ENCODE measurements at places on chromosomes 5 and 9.

DNA sequence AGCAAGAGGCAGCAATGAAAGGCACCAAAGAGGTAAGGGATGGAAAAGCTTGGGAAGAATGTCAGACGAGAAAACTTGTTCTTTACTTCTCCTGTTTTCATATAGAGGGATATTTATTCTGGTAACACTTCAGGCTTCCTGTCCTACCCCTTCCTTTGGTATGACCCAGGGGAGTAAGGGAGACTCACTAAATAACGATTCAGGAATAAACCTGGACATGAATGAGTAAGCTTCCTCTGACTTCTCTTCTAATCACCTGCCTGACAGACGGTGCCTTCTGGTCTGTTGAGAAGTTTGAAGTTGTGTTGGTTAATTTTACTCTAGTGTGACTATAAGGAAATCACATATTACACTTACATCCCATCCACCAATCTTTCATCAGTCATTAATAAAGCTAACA is 461.2 kb downstream of the CDH12 start:
- DNase-seq = no peak

DNA sequence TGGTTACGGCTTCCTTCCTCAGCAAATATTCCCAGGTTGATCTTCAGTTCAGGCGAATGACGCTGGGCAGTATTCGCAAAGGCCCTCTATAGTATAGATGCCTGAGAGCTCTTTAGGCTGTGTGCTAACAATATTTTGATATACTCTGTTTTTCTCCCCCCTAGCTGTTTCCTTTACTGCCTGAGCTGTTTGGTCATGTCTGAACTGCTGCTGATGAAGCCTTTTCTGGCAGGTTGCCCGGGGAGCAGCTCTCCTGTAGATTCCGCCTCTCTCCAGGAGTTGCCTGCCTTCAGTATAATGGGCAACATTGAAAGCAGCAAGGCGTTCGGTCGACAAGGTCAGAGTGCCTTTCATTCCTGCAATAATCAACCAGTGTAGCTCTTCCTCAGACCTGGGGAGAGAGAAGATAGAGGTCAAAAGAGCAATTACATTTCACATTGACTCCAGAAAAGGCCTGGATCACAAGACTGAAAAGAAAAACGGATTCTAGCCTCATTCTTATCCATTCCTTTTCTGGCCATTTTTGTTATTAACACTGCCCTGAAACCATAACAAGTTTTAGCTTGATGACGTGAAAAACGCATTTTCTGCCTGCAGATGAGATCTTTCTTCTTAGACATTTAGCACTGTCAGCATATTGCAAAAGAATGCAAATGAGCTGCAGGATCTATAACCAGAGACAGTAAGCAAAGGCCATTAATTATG is 60.1 kb upstream of the ZNF608 start:
- DNase-seq = no peak

GRCh38 chr9:38339087-38339486 is 53.4 kb upstream of the ALDH1B1 start:
- no peak for DNase-seq

GRCh38 chr9:93127395-93127911 is 6.6 kb downstream of the NINJ1 start:
- no peak for DNase-seq

- DNase-seq = no peak
Measured at GRCh38 chr5:17258431-17258830, 41.0 kb downstream of the BASP1 start.

- no peak for DNase-seq
Measured at GRCh38 chr9:113179839-113180238, 29.0 kb downstream of the SLC31A2 start.

- DNase-seq = no peak
Measured at GRCh38 chr9:35271637-35272036, 109.8 kb downstream of the UNC13B start.

- DNase-seq = no peak
Measured at GRCh38 chr5:175606409-175606808, 51.5 kb upstream of the HRH2 start.

DNA sequence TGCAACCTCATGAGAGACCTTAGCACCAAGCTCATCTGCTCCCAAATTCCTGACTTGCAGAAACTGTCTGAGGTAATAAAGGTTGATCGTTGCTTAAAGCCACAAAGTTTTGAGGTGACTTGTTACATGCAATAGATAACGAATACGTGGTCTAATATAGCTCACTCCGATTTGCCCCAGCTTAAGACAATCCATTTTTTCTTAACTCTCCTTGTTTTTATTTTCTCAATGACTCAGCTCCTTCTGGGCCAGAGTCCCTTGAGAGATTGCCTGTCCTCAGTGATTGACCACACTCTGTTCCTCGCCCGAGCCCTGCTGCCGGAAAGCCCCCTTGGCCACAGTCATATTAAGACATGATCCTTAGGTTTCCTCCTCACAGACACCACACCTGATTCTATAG is 63.7 kb upstream of the FANCC start:
- no peak for DNase-seq

DNA sequence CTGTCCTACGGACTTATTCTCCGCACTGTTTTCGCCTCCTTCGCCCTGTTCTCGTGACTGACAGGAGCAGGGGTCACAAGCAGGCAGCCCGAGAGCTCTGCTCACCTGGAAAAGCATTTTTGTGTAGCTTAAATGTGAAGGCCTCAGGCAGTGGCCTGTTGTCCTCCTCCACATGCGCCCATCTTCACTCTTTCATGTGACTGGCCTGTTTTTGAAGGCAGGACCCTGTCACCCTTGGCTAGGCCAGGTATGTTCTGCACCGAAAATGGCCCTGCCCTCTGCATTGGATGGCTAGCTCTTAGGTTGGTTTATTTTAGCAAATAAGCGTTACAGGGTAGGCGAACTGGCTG is 614 bp upstream of the CPLANE1 start:
- DNase-seq = no peak

DNA sequence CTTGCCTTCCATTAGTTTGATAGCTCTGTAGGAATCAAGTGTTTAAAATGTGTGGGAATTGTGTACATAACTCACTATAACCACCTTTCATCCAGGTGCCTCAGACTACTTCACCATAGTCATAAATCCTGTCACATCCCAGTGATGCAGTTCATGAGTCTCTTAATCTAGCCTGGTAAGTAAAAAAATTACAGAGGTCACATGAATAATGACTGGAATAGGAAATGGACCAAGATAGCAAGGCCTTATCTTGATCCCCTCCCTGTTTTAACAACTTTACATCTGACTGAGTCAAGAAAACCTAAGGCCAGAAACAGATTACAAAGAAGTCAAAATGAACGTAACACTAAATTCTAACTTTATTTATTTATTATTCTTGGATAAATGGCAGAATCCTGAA is 1.5 kb upstream of the RNF145 start:
- no peak for DNase-seq

DNA sequence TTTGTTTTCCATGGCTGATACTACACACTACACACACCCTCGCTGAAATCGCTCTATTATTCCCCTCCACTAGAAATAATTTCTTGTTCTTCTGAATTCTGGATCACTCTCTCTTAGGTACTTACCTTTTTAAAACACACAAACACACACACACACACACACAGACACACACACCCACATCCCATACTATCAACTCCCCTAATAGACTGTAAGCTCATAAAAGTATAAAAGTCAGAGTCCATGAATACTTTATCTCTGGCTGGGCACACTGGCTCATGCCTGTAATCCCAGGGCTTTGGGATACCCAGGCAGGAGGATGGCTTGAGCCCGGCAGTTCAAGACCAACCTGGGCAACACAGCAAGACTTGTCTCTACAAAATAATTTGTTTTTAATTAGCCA is 11.1 kb downstream of the STRBP start:
- DNase-seq = no peak

DNA sequence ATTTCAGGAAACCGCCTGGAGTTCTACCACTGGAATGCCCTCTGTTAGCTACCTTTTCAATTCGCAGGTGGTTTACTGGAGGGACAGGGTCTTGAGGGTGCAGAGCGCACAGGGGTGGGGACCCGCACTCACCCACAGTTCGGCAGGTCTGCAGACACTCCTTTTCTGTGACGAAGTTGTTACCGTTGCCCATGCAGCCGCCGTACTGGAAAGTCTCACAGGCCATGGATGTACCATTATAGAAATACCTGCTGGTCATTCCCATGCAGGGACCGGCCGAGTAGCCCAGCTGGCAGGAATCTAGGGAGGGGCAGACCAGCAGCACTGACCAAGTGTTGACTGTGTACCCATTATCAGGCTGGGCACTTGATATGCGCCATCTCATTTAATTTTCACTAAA is 16.8 kb downstream of the AMBP start:
- no peak for DNase-seq

DNA sequence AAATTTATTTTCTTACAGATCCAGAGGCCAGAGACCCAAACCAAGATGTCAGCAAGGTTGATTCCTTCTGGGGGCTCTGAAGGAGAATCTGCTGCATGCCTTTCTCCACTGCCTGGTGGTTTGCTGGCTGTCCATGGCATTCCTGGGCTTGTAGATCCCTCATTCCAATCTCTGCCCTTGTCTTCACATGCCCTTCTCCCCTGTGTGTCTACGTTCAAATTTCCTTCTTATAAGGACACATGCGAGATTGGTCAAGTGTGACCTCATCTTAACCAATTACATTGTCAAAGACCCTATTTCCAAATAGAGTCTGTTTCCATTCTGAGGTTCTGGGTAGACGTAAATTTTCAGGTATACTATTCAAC is 84.5 kb upstream of the RAI14 start:
- no peak for DNase-seq

DNA sequence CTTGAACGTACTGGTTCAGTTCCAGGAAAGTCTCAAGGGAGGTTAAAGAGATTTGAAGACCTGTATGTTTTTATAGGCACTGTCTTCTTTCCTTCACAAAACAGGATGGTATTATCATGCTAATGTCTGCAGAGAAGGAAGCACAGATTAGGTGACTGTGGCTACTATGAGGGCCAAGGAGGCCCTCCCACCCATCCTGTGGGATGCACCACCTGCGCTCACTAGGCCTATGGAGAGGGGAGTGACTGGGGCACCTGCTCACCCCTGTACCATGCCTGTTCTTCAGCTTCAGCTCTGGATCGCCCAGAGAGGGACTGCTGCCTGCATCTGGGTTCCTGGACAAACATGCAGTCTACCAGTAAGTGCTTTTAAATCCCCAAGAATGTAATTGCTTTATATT is 469.4 kb downstream of the CCDC171 start:
- no peak for DNase-seq

DNA sequence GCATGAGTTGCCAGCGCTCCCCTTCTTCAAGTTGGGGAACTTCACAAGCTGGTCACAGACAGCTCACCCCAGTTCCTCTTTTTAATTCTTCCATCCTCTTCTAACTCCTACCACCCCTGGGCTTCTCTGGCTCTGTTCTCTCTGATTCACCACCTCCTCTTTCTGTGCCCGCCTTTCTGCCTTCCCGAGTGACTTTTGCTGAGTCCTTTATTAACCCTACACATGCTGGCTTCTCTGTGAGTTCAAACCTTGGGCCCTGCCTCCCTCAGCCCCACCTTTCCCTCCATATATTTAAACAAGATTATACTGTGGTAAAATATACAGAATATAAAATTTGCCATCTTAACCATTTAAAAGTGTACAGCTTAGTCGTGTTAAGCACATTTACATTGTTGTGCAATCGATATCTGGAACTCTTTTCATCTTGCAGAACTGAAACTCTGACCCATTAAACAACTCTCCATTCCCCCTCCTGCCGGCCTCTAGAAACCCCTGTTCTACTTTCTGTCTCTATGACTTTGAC is 32.0 kb downstream of the SLC46A2 start:
- no peak for DNase-seq

GRCh38 chr5:59040024-59040803 is 457.3 kb downstream of the RAB3C start:
- DNase-seq = no peak

DNA sequence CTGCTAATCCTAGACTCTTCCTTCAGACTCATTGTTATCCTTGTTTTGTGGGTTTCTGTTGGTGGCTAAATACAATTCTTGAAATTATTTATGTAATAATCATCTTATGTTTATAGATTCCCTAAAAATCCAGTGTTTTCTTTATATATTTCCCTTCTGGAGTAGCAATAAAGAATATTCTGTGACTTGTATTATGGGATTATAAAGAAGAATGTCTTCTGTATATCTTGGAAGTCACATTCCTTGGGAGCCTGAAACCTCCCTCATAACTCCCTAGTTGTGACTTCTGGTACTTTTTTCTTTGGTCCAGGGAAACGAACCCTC is 356.1 kb downstream of the TMEM167A start:
- DNase-seq = no peak

DNA sequence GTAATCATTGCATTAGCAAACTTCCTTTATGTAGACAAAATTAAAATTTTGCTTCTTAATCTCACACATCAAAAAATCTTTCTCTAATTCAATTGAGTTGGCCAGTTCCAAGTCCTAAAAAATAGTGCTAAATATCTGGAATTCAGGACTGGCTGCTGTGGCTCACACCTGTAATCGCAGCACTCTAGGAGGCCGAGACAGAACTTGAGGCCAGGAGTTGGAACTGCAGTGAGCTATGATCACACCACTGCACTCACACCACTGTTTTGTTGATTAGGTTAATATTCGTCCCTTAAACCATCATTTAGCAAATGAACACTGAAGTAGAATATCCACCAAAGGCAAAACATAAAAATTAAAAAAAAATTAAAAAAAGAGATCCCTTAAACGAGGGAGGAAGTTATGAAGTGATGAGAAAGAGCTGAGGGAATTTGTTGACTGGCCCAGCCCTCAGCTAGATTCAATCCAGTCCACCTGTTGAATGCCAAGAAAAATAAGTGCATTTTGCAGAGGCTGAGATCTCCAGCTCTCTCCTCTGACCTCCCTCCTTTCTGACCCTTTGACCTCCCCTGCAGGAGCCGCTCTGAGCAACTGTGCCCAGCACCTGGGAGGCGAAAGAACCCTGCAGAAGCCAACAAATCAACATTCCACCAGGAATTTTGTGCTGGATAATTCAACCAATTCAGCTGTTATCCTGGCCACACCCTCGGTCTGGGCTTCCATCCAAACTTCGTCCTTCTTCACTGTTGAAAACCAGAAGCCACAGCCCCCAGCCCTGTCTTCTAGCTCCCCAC is 96.8 kb downstream of the OR2K2 start:
- no peak for DNase-seq
